Neuronal stem cell (in vitro differentiated cells): ENCODE measurements at places on chromosomes 6 and 20.

GRCh38 chr6:16669227-16669626, 92.0 kb downstream of the ATXN1 start:
- no peak for DNase-seq

GRCh38 chr6:12069891-12070529, 57.9 kb downstream of the HIVEP1 start:
- DNase-seq = no peak

- no peak for DNase-seq
Observed at GRCh38 chr20:59003836-59004492, 3.1 kb downstream of the CTSZ start.

DNA sequence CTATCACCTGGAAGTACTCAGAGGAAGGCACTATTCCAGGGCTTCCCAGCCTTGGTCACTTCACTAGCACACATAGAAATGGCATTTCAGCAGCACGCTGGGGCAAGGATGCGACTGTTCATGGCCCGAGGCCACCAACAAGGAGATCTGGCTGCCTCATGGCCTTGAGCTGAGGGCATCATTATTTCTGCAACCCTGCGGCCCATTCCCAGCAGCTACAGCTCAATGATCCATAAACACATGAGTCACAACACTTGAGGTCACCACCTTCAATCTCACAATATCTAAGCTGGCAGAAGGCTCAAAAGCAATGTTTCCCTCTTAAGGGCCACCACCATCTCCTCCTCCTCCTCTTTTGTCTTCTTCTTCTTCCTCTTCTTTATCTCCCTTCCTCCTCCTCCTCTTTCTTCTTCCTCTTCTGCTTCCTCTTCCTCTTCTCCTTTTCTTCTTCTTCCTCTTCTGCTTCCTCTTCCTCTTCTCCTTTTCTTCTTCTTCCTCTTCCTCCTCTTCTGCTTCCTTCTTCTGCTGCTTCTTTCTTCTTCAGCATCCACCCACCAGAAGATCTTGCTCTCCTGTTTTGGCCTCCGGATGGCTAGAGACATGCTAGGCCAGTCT, 382.9 kb upstream of the CNR1 start:
- no peak for DNase-seq

- no peak for DNase-seq
Observed at GRCh38 chr6:126118936-126119335, 132.6 kb downstream of the TRMT11 start.

DNA sequence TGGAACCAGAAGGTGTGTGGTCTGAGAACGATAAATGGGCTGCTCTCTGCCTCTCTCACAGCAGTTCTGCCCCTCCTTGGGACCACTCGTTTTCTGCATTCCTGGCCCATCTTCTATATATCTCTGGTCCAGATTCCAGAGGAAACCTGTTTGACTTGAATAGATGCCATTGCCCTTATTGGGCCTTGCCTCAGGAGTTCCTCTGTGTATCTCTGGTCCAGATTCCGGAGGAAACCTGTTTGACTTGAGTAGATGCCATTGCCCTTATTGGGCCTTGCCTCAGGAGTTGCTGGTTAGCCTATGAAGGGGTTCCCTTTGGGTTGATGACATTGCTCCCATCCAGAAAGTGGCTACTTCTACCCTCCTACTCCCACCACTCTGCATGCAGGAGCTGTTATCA, 189.4 kb downstream of the SLC16A10 start:
- no peak for DNase-seq

DNA sequence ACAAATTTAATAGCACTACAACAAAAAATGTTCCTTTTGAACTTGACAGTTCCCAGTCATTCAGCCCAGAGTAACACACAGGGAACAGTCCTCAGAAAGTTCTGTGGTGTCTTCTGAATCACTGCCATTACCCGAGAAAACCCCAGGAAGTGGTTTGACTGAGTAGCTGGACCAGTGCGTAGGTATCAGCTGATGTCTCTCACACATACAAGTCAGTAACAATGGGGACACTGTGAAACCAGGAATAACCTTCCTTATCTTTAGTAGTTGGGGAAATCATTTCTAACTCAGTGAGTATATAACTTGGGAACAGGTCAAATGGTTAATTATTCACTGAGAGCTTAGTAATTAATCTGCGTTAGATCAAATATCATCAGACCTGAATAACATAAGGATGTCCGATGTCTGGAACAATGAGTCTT, 73.1 kb downstream of the HIVEP2 start:
- DNase-seq = no peak

DNA sequence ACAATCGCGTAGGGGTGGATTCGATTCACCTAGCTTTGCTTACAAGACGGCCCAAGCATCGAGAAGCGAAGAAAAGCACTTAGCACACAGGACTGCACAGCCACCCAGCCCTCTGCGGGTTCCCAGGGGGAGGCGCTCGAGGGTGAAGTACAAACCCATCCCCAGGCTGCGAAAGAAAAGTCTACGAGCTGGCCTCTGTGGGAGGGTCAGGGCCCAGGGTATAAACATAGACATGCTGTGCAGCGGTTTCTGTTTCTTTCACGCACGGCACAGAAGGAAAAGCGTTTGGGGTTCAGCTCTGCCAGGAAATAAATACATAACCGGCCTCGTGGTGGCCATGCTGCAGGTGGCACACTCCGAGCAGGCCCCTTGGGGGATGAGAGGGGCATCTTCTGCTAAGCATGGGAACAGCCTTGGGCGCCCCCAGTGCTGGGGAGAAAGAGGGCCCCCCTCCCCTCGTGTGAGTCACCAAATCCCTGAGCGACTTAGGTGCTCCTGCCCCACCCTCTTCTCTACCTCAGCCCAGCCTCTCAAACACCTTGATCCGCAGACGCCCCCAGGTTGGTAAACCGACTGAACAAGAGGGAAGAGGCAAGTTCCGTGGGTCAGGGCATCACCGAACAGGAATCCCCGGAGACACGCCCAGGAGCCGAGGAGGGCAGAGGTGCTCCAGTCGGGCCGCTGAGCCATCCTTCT, 91.6 kb upstream of the RIPOR2 start:
- DNase-seq = no peak

GRCh38 chr6:163761481-163761880, 347.0 kb downstream of the QKI start:
- DNase-seq = no peak

GRCh38 chr6:51839726-51840374, 247.6 kb downstream of the PKHD1 start:
- no peak for DNase-seq

- DNase-seq = peak; percentile 35
Observed at GRCh38 chr6:391559-392440, at the start of gene IRF4. TSS of gene IRF4 (plus strand) at chr6:391752. CDS start at chr6:393153, 1,401 bp downstream.

- DNase-seq = no peak
Observed at GRCh38 chr6:61841958-61842357, 444.1 kb downstream of the KHDRBS2 start.

- no peak for DNase-seq
Observed at GRCh38 chr6:123635144-123635543, 1.6 kb downstream of the TRDN start.

- DNase-seq = no peak
Observed at GRCh38 chr6:166587631-166588413, 1.3 kb upstream of the RAMACL start.

GRCh38 chr6:100212131-100212530, 218.1 kb upstream of the MCHR2 start:
- DNase-seq = no peak

- DNase-seq = no peak
Observed at GRCh38 chr6:73309535-73309784, 44.6 kb downstream of the DPPA5 start.

GRCh38 chr20:43936104-43936770, 21.6 kb downstream of the TOX2 start:
- no peak for DNase-seq

GRCh38 chr6:149428606-149429005, 28.5 kb downstream of the SUMO4 start:
- no peak for DNase-seq

- peak; percentile 24 for DNase-seq
Observed at GRCh38 chr6:41182069-41183034, 18.6 kb downstream of the TREML2 start.

- no peak for DNase-seq
Observed at GRCh38 chr6:26491604-26492003, 8.5 kb upstream of the BTN1A1 start.

DNA sequence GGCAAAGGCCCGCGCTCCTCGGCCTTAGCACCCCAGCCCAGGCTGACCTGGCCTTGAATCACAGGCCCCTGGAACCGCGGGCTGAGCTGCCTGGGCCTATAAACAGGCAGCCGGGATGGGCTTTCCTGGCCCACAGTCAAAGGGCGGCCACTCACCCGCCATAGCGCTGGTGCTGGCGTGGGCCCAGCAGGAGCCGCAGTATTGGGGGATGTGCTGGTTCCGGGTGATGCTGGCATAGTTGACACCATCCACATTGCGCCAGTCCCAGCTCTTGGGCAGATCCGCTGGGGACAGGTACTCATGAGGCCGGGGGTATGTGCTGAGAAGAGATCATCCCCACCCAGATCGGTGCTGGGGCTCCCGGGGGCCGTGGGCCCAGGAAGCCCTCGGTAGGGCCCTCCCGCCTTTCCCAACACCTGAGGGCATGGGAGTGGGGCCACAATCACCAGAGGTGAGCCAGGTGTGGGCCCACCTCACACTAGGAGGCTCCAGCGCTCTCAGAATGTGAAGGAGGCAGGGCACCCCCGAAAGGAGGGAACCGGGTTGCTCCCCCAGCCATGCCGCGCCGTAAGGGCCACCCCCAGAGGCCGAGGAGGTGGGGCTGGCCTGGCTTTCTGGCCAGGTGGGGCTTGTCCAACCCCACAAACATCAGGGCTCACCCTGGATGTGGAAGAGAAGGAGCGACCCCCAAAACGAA, 739 bp downstream of the CTSZ start:
- DNase-seq = no peak

- DNase-seq = no peak
Observed at GRCh38 chr6:133768656-133769295, 120.1 kb upstream of the TCF21 start.

GRCh38 chr6:42522036-42522435, 41.8 kb upstream of the UBR2 start:
- no peak for DNase-seq

GRCh38 chr6:147874322-147874721, 365.8 kb downstream of the SAMD5 start:
- DNase-seq = no peak

DNA sequence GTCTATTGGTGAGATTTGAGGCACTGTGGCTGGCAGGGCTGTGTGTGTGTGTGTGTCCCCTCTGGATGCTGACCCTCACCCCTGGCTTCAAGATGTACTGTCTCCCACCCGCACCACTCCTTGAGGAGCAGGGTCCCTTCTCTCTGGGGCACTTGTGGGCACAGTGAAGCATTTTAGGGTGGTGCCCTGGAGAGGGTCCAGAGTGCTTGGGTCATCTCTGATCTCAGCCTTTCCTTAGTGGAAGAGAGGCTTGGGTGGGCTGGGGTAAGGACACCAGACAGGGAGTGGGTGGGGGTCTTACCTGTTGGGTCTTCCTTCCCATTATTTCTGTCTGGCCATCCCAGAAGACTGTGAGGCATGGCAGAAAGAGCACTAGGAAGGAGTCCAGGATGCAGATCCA, 66.1 kb downstream of the EFCAB8 start:
- no peak for DNase-seq

DNA sequence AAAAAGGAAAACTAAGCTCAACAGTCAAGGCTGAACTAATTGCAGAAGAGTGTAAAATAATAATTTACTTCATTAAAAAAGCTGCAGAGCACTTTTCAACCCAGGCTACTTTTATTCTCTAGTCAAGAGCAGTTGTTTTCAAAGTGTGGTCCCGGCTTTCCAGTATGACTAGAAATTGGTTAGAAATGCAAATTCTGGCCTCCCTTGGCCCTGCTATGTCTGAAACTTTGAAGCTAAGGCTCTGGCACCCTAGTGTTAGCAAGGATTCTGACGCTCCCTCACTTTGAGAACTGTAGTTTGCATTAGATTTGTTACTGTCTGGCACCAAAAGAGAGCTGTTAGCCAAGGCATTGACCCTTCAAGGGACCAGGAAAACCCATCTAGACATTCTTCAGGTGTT, 9.5 kb upstream of the NXT1 start:
- DNase-seq = no peak

GRCh38 chr20:17179840-17180239, 47.0 kb upstream of the PCSK2 start:
- DNase-seq = no peak

DNA sequence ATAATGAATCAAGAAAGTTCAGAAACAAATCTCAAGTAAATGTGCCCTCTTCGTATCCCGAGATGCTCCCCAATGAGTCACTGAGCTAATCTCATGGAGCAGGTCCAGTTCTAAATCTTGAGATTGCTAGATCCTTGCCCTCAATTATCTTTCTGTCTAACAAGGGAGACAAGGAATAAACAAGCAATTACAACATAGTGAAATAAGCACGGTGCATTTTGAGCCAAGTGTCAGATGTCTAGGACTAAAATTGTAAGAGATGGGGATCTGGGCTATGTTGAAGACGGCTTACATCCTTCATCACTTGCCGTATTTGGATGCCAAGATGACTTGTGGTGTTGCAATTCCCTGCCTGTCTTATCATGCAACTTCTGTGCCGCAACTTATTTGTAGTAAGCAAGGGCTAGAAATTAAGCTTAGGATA, 56.5 kb upstream of the ADGRF1 start:
- DNase-seq = no peak

GRCh38 chr6:166253281-166253681, 54.9 kb downstream of the PRR18 start:
- peak; percentile 35 for DNase-seq

GRCh38 chr6:116954938-116955337, 77.9 kb downstream of the RFX6 start:
- no peak for DNase-seq

DNA sequence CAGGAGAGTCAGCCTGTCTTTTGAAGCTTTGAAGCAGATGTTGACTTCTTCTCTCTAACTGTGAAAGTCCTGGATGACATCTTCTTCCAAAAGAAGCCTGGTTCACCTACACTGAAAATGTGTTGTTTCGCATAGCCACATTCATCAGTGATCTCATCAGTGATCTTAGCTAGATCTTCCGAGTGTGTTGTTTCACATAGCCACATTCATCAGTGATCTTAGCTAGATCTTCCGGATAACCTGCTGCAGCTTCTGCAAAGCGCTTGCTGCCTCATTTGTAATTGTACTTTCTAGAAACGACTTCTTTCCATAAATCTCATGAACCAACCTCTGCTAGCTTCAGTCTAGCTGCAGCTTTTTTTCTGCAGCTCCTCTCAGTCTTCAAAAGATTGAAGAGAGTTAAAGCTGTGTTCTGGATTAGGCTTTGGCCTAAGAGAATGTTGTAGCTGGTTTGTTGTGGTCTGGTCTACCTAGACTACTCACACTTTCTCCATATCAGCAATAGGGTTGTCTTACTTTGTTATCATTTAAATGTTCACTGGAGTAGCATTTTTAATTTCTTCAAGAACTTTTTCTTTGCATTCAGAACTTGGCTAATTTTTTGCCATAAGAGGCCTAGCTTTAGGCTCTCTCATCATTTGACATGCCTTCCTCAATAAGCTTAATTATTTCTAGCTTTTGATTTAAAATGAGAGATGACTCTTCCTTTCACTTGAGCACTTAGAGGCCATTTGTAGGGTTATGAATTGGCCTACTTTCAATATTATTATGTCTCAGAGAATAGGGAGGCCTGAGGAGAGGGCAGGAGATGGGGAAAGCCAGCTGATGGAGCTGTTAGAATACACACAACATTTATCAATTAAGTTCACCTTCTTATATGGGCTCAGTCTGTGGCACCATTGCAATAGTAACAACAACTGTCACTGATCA, 48.7 kb upstream of the EXOC2 start:
- DNase-seq = no peak
